NCI-H1930 (cell line): ENCODE measurements at places on chromosomes 12 and 14.

- DNase-seq: no peak
Measured at GRCh38 chr14:87667659-87668058, 325.3 kb downstream of the GALC start.

DNA sequence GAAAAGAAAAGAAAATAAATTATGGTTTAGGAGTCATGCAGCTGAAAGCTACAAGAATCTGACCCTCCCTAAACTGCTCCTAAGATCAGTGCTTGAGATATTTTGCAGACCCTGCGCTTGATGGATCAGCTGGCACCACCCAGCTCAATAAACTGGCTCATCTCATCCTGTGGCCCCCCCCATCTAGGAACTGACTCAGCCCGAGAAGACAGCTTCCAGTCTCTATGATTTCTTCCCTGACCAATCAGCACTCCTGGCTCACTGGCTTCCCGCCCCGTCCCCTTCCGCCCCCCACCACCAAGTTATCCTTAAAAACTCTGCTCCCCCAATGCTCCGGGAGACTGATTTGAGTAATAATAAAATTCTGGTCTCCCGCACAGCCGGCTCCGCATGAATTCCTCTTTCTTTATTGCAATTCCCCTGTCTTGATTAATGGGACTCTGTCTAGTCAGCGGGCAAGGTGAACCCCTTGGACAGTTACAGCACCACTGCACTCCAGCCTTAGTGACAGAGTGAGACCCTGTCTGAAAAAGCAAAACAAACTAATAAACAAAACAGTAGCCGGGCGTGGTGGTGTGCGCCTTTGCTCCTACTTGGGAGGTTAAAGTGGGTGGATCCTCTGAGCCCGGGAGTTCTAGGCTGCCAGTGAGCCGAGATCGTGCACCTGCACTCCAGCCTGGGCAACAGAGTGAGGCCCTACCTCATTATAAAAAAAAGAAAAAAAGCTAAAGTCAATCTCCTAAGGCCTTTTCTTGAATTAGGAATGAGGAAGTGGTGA, 24.5 kb upstream of the SPTLC2 start:
- DNase-seq: no peak

GRCh38 chr12:104656921-104657320, 200.2 kb downstream of the CHST11 start:
- DNase-seq: no peak

DNA sequence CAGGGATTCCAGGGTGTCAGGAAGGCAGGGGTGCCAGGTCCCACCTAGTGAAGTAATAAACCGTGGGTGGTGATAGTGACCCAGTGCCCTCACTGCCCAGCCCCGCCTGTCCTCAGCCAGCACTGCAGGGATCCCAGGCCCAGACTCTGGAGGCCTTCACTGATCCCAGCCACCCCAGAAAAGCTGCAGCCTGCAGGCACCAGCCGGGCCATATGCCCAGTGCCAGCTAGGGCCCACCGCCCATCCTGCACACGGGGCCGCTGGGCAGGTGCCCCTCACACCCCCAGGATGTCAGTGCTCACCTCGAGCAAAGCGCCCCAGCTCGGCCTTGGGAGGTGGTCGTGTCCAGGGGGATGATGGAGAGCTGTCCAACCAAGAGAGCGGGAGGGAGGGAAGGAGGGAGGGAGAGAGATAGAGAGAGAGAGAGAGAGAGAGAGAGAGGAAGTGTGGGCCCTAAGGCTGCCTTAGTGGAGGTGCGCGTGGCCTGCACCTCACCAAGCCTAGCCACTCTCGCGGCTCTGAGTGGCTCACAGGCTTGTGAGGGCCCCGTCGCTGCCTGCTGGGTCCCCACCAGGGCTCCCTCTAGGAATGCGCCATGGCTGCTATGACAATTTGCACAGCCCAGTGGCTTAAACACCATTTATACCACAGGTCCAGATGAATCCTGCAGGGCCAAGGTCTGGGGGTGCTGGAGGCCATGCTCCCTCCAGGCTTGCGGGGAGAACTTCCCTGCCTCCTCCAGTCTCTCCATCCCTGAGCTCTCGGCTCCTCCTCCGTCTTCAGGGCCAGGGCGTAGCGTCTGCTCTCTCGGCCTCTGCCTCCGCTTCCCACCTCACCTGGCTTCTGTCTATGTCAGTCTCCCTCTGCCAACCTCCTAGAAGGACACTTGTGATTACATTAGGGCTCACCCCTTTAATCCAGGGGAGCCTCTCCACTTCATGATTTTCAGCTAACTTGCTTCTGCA, 401.0 kb downstream of the TMEM121 start:
- no peak for DNase-seq

DNA sequence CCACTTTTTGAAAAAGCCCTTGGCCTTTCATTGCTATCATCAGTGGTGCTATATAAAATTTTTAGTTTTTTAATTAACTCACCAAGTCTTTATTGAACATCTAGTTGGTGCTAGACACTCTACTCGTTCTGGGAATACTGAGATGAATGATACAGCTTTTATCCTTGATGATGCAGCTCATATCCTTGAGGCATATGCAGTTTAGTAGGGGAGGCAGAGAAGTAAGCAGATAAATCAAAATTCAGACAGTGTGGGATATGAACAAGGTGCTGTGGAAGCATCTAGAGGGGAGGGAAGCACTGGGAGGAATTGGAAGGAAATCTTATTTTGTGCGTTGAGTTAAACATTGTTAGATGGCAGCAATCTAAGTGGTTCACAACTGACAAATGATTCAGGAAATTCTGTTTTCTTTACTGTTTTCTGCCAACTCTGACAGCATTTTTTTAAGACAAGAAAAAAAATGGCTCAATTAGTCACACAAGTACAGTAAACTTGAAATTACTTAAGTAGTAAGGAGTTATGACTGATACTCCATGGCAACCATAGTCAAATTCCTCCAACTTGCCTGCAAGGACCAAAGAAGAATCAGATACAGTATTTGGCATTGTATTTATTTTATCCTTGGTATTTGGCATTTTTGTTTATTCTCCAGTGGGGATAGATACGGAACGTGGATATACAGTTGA, 119.2 kb downstream of the TMTC2 start:
- no peak for DNase-seq

- no peak for DNase-seq
Measured at GRCh38 chr12:128268379-128268995, 1.5 kb downstream of the TMEM132C start.

- no peak for DNase-seq
Measured at GRCh38 chr14:102196902-102197230, 57.2 kb downstream of the WDR20 start.

GRCh38 chr14:51908086-51908485, 47.7 kb downstream of the GNG2 start:
- no peak for DNase-seq

DNA sequence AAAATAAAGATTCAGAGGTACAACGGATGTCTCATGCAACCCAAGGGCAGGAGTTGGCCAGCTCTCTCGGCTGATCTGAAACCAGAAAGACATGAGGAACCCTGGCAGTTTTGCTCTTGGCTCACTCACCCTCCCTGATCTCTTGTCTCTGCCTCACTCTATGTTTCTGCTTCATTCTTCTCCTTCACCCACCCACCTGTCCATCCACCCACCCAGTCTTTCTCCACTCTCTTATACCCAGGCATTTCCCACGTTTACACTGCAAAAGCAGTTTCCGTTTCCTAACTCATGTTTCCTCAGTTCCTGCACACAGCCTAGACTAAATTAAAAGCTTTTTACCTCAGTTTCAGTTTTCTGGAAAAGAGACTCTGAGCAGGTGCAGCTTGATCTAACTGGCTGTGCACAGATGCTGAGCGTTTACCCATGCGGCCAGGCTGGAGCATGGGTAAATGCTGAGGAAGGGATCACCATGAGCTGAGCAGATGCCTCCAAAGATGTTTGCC, 157.6 kb downstream of the PRKCH start:
- DNase-seq: no peak

DNA sequence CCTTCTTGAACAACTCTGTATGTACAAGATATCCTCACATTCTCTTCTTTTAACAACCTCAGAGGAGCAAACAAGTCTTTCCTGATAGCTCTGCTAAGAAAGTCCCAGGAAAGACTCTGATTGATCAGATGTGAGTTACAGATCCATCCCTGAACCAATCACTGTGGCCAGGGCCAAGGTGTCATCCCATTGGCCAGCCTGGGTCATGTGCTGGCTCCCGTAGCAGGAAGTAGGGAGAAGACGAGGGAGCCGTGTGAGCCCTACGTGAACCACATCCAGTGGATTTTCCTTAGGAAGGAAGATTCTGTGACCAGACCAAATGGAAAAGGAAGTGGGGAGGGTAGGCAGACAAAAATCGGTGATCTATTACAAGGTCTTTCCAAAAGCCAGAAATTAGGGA, 5.6 kb downstream of the P2RX7 start:
- no peak for DNase-seq

DNA sequence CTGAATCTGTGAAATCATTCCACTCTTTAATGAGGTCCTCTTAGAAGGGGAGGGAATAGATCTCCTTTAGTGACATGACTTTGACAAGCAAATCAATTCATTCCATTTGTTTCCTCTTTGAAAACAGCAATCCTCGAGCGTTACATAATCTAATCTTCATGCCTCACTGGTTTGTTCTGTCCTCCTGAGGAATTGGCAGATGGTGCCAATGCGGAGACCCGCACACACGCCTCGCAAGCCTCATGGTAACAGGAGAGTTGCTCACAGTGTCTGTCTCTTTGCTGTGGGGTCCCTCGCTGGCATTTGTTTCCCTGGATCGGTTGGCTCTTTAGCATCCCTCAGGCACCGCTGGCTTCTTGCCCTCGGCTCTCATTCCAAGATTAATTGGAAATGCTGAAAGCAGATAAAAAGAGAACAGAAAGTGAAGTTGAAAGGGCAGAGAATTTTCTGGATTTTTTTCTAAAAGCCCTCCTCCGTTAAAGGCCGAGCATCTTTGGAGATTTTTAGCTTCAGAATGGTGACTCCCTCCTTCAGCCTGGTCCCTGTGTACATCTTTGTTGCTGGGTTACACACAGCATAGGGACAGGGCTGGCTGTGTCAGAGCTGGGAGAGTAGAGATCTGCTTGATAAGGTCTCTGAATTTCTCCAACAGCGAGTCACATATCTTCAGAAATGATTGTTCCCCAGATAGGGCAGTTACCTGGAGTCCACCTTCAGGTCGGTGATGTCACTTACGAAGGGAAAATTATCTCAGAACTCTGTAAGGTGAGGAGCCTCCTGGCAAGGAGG, 10.1 kb upstream of the CABP1 start:
- DNase-seq: no peak

DNA sequence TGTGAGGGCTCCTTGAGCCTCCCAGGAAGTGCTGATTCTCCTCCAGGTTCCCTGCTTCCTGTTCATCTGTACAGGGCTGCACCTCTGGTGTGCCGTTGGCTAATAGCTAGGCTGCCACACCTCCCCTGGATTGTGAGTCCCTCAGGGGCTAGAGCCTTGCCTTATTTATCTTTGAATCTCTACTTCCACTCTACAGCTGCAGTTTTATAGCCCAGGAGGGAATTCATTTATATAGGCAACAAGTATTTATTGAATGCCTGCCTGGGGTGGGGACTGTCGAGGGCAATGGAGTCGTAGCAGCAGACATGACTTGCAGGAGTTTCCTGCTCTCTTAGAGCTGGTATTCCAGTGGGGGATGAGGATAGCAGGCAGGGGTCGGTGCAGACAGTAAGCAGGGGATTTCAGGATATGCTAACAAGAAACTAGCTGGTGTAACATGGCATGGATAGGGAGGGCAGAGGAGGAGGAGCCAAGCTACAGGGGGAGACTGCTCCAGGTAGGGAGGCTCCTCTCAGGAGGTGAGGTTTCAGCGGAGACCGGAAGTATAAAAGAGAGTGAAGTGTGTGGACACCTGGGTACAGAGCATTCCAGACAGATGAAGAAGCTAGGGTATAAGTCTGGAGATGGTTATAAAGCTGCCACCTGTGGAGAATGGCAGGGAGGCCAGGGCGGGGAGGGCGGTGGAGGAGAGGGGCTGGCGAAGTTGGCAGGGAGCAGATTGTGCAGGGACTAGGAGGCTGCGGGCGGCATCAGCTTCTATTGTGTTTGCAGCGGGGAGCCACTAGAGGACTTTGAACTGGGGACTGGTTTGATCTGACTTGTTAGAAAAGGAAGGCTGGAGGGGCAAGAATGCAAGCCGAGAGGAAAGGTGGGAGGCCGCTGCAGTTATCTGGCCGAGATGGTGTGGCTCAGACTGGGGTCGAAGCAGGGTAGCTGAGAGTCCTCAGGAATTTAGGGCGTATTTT, 17.2 kb downstream of the USP30 start:
- no peak for DNase-seq

DNA sequence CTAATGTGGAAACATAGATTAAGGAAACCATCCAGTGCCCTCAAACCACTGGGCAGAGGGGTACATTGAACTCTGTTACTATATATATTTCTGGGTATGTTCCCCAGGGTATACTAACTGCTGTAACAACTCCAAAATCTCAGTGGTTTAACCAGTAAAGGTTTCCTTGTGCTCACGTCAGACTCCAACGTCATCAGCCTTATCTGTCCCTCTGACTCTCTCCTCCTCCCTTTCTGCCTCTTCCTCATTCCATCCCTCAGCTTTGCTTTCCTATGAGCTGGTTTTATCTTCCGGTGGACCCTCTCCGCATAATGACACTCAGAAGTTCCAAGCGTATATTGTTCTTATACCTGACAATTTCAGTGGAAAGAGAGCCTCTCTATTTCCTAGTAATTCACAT, 21.2 kb upstream of the SMCO2 start:
- DNase-seq: no peak

DNA sequence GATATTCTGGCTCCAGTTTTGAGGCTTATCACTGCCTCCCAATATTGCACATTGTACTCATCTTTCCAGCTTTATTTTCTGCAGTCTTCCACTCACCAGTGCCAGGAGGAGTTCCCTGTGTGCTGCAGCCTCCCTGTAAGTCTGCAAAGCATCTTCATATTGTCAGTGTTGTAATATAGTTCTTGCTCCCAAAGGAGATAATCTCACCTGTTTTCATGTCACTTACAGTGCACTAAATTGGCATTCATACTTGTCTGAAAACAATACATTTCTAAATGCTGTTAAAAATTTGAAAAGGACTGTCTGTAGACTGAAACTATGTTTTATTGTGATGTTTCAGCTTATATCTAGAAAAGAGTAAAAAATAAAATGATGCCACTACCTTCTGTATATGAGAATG, 146.8 kb upstream of the TMTC1 start:
- no peak for DNase-seq

- DNase-seq: no peak
Measured at GRCh38 chr14:52380294-52380693, 66.2 kb downstream of the PTGER2 start.

DNA sequence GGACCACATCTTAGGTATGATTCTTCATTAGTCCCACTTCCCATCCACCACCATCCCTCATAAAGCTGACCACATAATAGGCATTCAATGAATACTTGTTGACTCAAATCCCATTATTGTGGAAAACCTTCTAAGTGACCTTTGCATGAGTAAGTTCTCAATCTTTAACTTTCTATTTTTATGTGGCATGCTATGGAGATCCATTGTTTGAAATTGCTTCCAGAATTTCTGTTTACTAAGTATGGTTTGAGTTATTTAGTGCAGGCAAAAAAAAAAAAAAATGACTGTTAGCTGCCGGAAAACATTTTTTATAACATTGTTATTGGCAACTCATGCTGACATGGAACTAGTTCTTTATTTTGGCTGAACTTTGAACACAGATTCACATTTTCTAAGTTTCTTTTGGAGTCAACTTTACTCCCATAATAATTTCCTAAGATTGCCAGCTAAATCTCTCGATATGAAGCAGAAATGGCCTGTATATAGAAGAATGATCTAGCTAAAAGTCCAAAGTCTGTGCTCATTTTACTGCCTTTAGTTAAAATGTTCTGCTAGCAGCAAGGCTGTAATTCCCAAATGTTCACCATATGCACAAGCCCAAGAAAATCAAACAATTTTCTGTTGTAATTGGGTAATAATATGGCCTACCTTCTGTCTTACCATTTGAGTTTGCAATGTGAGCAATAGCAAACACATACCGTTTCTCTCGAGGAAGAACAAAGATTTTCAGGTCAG, 77.9 kb downstream of the PTGER2 start:
- no peak for DNase-seq

- no peak for DNase-seq
Measured at GRCh38 chr12:124568431-124569374, 1.3 kb upstream of the NCOR2 start.
